Pericardium fibroblast (primary cell): ENCODE measurements at places on chromosomes 4 and X. TPM values are rescaled to one million over a fixed set of nuclear protein-coding genes. Genes with fewer than 3 reads are reported as not detected.

The RNF212 gene
- total RNA-seq, result 4.2 and 4.6 TPM in 2 replicates

The GPR34 gene
- total RNA-seq, result not detected in 2 replicates

The ADH7 gene
- not detected in 2 replicates for total RNA-seq

The ASB5 gene
- 1.8 TPM in 1 of 2 replicates, not detected in the other for total RNA-seq

The SNCA gene
- 0.43 and 3.4 TPM in 2 replicates for total RNA-seq

The FOXR2 gene
- total RNA-seq, result not detected in 2 replicates

The GRIPAP1 gene
- total RNA-seq, result 8.5 and 20.9 TPM in 2 replicates

The TMEM271 gene
- total RNA-seq, result not detected in 2 replicates

The ITGB1BP2 gene
- total RNA-seq, result 0.23 and 2.0 TPM in 2 replicates

The TGIF2LX gene
- not detected in 2 replicates for total RNA-seq

The PYURF gene
- 74.3 and 83.5 TPM in 2 replicates for total RNA-seq

The RASL11B gene
- 0.93 and 6.4 TPM in 2 replicates for total RNA-seq

The HGFAC gene
- total RNA-seq, result not detected in 2 replicates

The IL9R gene
- total RNA-seq, result not detected in 2 replicates

The ZDHHC15 gene
- total RNA-seq, result 0.12 TPM in 1 of 2 replicates, not detected in the other

The DSPP gene
- total RNA-seq, result not detected in 2 replicates

The TMPRSS11D gene
- not detected in 2 replicates for total RNA-seq

The DRP2 gene
- 0.35 and 0.94 TPM in 2 replicates for total RNA-seq

The ASB12 gene
- not detected in 2 replicates for total RNA-seq

The TREX2 gene
- total RNA-seq, result 6.0 and 13.3 TPM in 2 replicates

The EDA2R gene
- total RNA-seq, result 2.0 and 13.9 TPM in 2 replicates

The ENPP6 gene
- 0.17 TPM in 1 of 2 replicates, not detected in the other for total RNA-seq

The MUC7 gene
- not detected in 2 replicates for total RNA-seq

The NAP1L2 gene
- not detected in 2 replicates for total RNA-seq

The PLP1 gene
- total RNA-seq, result 2.5 and 5.8 TPM in 2 replicates

The TEX13C gene
- total RNA-seq, result not detected in 2 replicates

The PAGE1 gene
- total RNA-seq, result not detected in 2 replicates

The LPAR4 gene
- under 0.01 and 0.12 TPM in 2 replicates for total RNA-seq

The GAGE12J gene
- total RNA-seq, result not detected in 2 replicates

The APLN gene
- 9.0 and 19.0 TPM in 2 replicates for total RNA-seq

The SMIM10L2A gene
- 0.23 and 0.43 TPM in 2 replicates for total RNA-seq

The ARSJ gene
- 12.4 and 15.2 TPM in 2 replicates for total RNA-seq

The PRKG2 gene
- total RNA-seq, result 4.3 and 5.8 TPM in 2 replicates

The CT45A2 gene
- total RNA-seq, result not detected in 2 replicates

The RBMX2 gene
- total RNA-seq, result 10.7 and 12.3 TPM in 2 replicates

The RPL39 gene
- 7,732 and 11,798 TPM in 2 replicates for total RNA-seq

The SPANXD gene
- not detected in 2 replicates for total RNA-seq

The LONRF3 gene
- total RNA-seq, result 0.09 TPM in 1 of 2 replicates, not detected in the other

The ZFP42 gene
- total RNA-seq, result 0.12 and 0.17 TPM in 2 replicates

The XPNPEP2 gene
- total RNA-seq, result 5.7 and 13.9 TPM in 2 replicates

The FGFR3 gene
- total RNA-seq, result 1.2 and 2.2 TPM in 2 replicates

The ARMCX1 gene
- 24.7 and 34.0 TPM in 2 replicates for total RNA-seq

The RAB41 gene
- total RNA-seq, result not detected in 2 replicates

The GCNA gene
- total RNA-seq, result 1.4 and 4.3 TPM in 2 replicates

The KLKB1 gene
- not detected in 2 replicates for total RNA-seq

The CXorf49 gene
- total RNA-seq, result not detected in 2 replicates

The ARHGAP6 gene
- total RNA-seq, result 25.9 and 29.2 TPM in 2 replicates

The SRPK3 gene
- total RNA-seq, result under 0.01 and 1.6 TPM in 2 replicates

The PCSK1N gene
- total RNA-seq, result 0.70 and 3.7 TPM in 2 replicates
